G401 (cell line): ENCODE measurements at places on chromosomes 1 and 21. TPM values are rescaled to one million over a fixed set of nuclear protein-coding genes. Genes with fewer than 3 reads are reported as not detected.

DNA sequence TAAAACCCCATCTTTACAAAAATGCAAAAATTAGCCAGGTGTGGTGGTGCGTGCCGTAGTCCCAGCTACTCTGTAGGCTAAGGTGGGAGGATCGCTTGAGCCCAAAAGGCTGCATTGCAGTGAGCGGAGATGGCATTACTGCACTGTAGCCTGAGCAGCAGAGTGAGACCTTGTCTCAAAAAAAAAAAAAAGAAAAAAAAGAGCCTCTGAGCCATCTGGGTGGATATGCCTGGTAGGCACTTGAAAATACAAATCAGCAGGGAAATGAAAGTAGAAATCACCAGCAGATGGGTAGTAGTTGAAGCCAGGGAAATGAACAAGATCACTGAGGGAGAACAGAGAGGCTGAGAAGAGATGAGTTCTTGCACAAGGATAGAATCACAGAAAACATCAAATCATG, 131.0 kb upstream of the HMCN1 start:
- DNase-seq = no peak

DNA sequence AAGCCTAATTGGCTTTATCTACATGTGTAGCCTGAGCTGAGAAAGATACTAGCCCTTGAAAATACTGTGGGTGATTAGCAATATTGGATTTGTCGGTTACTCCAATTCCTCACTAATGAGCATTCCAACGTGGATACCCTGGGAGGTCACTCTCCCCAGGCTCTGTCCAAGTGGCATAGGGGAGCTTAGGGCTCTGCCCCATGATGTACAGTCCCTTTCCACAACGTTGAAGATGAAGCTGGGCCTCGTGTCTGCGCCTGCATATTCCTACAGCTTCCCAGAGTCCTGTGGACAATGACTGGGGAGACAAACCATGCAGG, 2.6 kb downstream of the RCC1 start:
- no peak for DNase-seq

DNA sequence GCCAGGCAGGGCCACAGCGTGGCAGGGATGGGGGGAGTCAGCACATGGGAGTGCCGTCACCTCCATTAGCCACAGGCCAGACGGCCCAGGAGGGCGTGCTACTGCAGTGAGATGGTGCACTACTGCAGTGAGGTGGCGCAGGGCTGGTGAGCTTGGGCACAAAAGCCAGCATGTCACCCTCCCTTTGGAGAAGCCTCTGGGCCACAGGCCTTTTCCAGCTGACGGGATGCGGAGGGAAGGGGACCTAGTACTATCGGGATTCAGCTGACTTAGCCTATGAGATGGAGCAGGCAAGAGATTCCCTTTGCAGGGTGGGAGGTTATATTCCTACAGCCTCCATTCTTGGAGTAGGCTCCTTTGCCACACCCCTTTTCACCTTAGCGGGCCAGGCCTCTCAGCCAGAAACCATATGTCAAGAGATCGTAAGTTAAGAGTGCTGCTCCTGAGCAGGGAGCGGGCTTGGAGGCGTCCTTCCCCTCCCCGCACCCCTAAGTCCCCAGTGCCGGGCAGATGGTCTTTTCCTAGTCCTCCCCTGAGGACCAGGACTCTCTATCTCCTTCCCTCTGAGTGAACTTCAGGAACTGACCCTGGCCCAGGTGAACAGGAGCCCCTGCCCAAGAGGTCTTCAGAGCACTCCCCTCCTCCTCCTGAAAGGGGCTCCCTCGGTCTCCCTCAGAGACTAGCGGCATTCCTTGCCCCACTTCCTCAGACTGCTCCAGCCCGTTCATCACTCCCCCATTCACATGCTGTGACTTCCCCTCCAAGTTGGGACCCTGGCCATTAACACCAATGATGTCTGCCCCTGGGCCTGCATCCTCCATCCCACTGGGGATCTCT, 8.2 kb downstream of the NES start:
- peak; percentile 48 for DNase-seq

DNA sequence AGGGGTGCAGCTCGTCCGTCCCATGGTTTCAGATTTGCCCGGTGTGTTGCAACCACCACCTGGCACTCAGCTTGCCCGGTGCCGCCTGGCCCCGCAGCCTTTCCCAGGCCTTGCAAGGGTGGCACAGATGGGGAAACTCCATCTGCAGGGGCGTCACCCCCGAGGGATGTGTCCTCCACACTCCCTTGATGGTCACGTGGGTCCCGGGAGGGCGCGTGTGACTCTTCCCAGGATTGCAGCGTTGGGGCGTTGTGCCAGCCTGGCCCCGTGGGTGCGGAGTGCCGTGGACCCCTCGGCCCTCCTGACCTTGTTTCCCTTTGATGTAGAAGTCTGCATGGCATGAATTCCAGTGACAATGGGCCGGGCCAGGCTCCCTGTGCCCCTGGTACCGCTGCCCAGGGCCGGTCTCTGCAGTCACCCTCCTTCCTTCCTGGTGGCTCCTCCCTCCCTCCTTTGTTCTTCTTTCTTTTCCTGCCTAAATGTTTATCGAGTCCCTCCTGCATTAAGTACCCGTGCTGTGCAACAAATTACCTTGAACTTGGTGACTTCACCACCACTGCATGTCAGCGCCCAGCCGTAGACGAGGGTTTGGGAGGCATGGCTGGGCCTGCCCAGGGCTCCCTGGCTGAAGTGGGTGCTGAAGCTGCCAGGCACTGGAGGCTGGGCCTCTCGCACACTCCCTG, 22.9 kb downstream of the RRP1 start:
- no peak for DNase-seq

GRCh38 chr1:60848583-60849188, 233.7 kb upstream of the NFIA start:
- no peak for DNase-seq

NUF2 gene
- total RNA-seq = 26.5 and 28.0 TPM in 2 replicates

KCNJ9 gene
- not detected in 2 replicates for total RNA-seq

CALML6 gene
- total RNA-seq = not detected in 2 replicates

OR2L3 gene
- total RNA-seq = not detected in 2 replicates
